ENCODE measurements at places on chromosomes 7 and 10. TPM values are rescaled to one million over a fixed set of nuclear protein-coding genes. Genes with fewer than 3 reads are reported as not detected.

The SLC18A3 gene
- total RNA-seq = not detected

The GHRHR gene
- total RNA-seq = not detected

The IFIT3 gene
- 43.8 TPM for total RNA-seq

The ASIC3 gene
- total RNA-seq = 0.29 TPM

The NME8 gene
- total RNA-seq = not detected

DNA sequence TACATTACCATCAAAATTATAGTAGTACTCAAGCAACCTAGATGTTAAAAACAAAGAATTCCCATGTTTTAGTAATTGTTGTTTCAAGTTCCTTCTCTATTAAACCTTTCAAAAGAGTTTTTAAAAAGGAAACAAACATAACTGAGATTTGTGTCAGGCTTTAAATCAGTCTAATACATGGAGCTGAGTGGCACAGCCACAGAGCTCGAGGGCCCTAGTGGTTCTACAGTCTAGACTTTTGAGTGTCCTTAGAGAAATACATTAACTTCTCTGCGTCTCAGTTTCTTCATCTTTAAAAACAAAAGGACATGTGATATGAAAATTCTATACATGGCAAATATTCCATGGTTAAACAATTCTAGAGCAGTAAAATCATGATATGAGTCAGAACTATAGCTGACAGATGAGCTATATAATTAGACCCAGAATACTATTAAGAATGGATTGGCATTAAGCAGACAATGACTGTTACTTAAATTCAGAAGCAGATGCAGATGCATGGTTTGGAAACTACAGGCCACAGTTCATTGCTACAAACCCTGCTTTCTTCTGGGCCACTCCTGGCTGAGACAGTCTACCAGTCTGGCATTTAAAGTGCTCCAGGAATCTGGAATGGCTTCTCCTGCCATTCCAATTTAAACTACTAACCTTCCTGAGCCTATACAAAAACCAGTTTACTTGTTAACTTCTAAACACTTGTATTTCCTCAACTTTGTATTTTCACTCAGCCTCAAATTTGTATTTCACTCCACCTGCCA is 77.4 kb downstream of the EPC1 start:
- H3K27ac ChIP-seq = no peak overlapping the region
- no peak overlapping the region for H3K4me3 ChIP-seq
- no peak for DNase-seq
- H3K27me3 ChIP-seq = no peaks in the 10 kb centered on the region

- no peak overlapping the region for H3K27ac ChIP-seq
- H3K4me1 ChIP-seq = no peaks in the 10 kb centered on the region
- no peak for DNase-seq
- H3K27me3 ChIP-seq = peaks cover 7% of the 10 kb centered on the region
- H3K36me3 ChIP-seq = no peaks in the 10 kb centered on the region
These were observed 65.2 kb upstream of the TM9SF3 start for GRCh38 chr10:96651998-96652431.

DNA sequence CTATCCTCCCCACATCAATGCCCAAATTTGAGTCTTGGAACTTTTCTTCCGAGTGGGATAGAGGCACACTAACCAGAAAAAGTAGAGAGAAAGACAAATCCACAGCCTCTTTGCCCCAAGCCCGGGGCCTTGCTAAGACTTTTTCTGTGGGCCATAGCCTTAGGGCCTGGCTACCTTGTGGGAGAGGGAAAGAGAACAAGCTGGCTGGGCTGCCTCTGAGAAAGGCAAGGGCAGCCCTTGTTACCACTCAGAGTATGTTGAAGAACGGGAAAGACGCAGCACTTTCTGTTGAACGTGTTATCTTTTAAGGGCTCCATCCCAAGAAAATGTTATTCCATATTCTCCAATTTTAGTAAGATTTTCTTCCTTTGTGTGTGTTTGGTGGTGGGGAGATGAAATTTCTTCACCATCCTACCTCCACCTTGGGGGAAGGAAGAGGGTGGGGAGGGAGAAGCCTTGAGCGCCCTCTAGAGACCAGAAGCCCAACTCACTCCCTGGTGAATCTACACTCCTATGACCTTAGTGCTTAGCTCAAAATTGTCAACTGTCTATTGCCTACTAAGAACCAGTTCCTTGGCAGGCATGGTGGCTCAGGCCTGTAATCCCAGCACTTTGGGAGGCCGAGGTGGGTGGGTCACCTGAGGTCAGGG is 3.9 kb upstream of the NRF1 start:
- no peaks in the 10 kb centered on the region for H3K27me3 ChIP-seq
- H3K36me3 ChIP-seq = peaks cover 5% of the 10 kb centered on the region
- H3K27ac ChIP-seq = no peak overlapping the region
- peak; percentile 91 for DNase-seq
- H3K4me3 ChIP-seq = no peak overlapping the region

GRCh38 chr7:106384373-106384772 is 99.6 kb upstream of the NAMPT start:
- no peak overlapping the region for H3K4me3 ChIP-seq
- peaks cover 7% of the 10 kb centered on the region for H3K27me3 ChIP-seq
- no peaks in the 10 kb centered on the region for H3K4me1 ChIP-seq
- no peaks in the 10 kb centered on the region for H3K36me3 ChIP-seq

DNA sequence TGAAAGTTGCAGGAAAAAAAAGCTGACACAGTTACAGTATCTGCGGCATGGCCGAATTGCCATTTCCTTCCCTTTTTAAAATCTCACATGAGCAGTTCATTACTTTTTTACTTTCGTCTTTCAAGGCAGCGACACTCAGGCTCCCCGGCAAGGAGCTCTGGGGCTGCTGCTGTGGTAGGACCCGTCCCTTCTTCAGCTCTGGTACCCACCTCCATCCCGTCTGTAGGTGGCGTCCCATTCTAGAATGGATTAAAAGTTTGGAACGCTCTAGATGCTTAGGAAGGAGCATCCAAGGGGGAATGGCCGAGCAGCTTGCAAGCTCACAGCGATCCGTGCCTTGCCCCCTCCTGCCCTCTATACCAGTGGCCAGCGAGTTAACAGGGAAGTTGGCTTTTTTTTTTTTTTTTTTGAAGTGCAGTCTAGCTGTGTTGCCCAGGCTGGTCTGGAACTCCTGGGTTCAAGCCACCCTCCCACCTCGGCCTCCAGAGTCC is 22.8 kb upstream of the TTYH3 start:
- no peak overlapping the region for H3K4me3 ChIP-seq
- no peaks in the 10 kb centered on the region for H3K27me3 ChIP-seq
- no peak overlapping the region for H3K27ac ChIP-seq
- peaks cover 8% of the 10 kb centered on the region for H3K4me1 ChIP-seq
- no peaks in the 10 kb centered on the region for H3K36me3 ChIP-seq
- DNase-seq = peak; percentile 96

DNA sequence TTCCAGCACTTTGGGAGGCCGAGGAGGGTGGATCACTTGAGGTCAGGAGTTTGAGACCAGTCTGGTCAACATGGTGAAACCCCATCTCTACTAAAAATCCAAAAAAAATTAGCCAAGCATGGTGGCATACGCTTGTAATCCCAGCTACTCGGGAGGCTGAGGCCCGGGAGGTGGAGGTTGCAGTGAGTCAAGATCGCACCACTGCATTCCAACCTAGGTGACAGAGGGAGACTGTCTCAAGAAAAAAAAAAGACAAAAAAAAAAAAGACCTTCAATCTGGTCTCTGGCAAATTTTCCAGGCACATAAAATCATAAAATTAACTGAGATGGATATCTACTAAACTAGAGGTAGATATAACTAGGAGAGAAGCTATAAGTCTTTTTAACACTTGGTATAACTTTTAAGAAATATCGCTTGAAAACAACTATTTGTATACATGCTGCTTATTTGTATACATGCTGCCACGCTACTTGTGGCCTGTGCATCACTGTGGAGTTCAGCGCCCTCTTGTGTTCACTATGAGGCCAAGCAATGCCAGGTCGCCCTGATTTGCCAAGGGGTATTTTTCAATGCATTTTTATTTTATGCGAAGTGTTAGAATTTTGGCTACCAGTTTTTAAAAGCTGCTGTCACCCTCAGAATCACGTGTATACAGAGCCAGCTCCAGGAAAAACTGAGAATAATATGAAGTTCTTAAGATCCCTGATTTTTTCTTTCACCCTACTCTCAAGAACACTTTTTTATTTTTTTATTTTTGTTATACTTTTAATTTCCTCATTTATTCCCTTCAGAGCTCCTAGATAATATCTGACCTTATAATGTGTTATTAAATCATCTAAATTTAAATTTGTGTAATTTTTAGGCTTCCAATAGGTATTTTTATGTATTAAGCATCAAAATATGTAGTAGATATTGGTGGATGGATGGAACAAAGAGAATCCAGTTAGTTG is 26.7 kb downstream of the CYCS start:
- no peak overlapping the region for H3K4me3 ChIP-seq
- H3K27ac ChIP-seq = no peak overlapping the region
- H3K36me3 ChIP-seq = no peaks in the 10 kb centered on the region
- no peaks in the 10 kb centered on the region for H3K4me1 ChIP-seq

DNA sequence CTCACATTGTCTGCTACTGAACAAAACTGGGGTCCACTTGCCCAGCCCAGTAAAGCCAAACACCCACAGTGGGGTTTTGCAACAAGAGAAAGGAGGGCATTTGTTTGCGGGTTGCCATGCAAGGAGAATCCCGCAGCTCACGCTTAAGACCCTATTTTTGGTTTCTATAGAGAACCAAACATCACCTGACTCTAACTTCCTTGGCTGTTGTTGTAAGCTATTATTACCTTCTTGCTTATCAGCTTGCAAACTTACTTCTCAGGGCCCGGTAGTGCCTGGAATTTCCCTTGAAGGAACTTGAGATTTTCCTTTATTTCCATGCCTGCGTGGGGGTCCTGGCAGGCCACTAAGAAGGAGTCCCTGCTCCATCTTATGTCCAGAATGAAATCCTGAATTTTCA is 20.7 kb downstream of the IFIT3 start:
- no peak for DNase-seq
- peak overlapping the region; percentile 20 for H3K27ac ChIP-seq
- H3K4me1 ChIP-seq = peaks cover 48% of the 10 kb centered on the region
- no peaks in the 10 kb centered on the region for H3K36me3 ChIP-seq
- no peaks in the 10 kb centered on the region for H3K27me3 ChIP-seq

DNA sequence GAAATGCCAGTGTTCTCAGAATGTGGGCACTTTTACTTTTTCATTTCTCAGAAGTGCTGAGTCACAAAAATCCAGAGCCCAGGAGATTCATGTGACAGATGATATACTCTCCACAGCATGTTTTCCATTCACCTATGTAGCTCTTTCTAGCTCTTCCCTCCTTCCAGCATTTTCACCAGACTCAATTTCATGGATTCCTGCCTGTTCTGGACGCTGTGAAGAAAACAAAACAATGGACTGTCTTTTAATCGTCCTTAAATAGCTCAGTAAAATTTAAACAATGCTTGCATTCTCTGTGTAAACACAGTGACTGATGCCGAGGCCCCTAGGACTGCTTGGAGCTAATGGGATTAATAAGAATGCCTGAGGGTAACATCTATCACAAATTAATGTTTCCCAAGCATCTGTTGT is 25.5 kb downstream of the ZNF713 start:
- no peaks in the 10 kb centered on the region for H3K4me1 ChIP-seq
- H3K4me3 ChIP-seq = no peak overlapping the region
- H3K27ac ChIP-seq = no peak overlapping the region

- no peaks in the 10 kb centered on the region for H3K27me3 ChIP-seq
- no peaks in the 10 kb centered on the region for H3K36me3 ChIP-seq
- H3K4me1 ChIP-seq = peaks cover 53% of the 10 kb centered on the region
These were observed 71.8 kb upstream of the LOXL4 start for GRCh38 chr10:98339799-98340198.

- H3K4me3 ChIP-seq = no peak overlapping the region
- DNase-seq = peak; percentile 88
- no peaks in the 10 kb centered on the region for H3K4me1 ChIP-seq
- H3K27me3 ChIP-seq = peaks cover 16% of the 10 kb centered on the region
- H3K27ac ChIP-seq = no peak overlapping the region
These were observed 68.2 kb upstream of the INPP5A start for GRCh38 chr10:132469197-132469884.

DNA sequence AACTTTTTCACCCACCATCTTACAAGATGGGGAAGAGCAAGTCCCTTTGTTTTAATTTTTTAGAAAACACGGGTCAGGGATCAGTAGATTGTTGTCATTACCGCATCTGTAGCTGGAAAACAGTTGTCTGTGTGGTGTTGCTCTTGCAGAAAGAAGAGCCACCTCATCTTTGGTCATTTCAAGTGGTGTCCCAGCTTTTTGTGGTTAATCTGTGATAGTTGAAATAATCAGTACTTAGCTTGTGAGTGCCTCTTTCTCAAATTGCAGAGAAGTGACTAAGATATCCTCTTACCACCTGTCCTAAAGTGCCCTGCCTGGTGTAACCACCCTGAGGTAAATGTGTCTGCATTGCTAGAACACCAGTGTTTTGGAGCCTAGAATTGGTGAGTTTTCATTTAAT is 5.5 kb downstream of the PRPF18 start:
- H3K4me1 ChIP-seq = peaks cover 23% of the 10 kb centered on the region
- peaks cover 9% of the 10 kb centered on the region for H3K36me3 ChIP-seq
- no peak overlapping the region for H3K4me3 ChIP-seq
- no peak for DNase-seq
- H3K27me3 ChIP-seq = no peaks in the 10 kb centered on the region

DNA sequence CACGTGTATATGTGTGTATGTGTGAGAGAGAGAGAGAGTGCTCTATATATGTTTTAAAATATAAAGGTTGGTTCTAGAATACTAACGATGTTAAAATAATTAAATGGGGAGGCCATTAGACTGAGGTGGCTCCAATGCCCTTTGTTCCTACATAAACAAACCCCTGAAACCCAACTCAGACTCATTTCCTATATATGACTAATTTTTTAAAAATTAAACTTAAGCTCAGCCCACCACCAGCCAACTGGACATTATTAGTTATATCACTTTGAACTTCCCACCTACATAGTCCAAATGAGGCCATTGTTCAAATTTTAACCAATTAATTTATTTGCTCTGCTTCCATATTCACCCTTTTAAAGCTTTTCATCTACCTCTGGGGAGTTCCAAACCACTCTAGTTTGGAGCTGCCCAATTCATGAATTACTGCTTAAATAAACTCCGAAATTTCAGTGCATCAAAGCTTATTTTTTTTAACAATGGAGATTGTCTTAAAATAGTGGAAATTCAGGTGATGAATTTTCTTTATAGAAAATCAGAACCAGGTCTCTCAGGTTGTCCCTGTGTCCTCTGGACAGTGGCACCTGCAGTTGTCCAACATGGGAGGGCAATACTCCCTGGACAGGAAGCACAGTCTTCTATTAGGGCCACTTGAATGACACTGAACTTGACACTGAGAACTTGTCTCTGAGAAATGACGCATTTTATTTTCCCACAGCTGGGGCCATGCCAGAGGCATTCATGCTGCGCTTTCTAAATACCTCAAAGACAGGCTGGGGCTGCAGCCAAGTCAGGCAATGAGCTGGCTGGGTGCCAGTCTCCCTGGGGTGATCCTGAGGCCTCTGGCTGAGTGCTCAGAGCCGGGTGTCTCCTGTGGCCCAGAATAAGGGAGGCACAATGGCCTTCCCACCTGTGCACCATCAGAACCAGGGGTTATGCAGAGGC is 109.5 kb upstream of the TMEM72 start:
- peak overlapping the region; percentile 19 for H3K27ac ChIP-seq
- no peaks in the 10 kb centered on the region for H3K36me3 ChIP-seq
- H3K4me1 ChIP-seq = peaks cover 18% of the 10 kb centered on the region
- peak; percentile 80 for DNase-seq
- H3K4me3 ChIP-seq = no peak overlapping the region

GRCh38 chr10:61135276-61135721 is 191.3 kb upstream of the RHOBTB1 start:
- H3K4me1 ChIP-seq = peaks cover 13% of the 10 kb centered on the region
- no peaks in the 10 kb centered on the region for H3K36me3 ChIP-seq
- H3K27me3 ChIP-seq = no peaks in the 10 kb centered on the region

GRCh38 chr7:154493594-154493993 is 441.4 kb downstream of the DPP6 start:
- no peaks in the 10 kb centered on the region for H3K36me3 ChIP-seq
- no peak for DNase-seq
- H3K27ac ChIP-seq = no peak overlapping the region
- H3K4me3 ChIP-seq = no peak overlapping the region
- no peaks in the 10 kb centered on the region for H3K27me3 ChIP-seq
